Activated CD8-positive, alpha-beta memory T cell treated with anti-CD3 and anti-CD28 coated beads for 4 hours (primary cell): ENCODE measurements at places on chromosomes 2 and 18.

GRCh38 chr2:69692424-69692823, 48.9 kb upstream of the AAK1 start:
- no peak for DNase-seq

- no peak for DNase-seq
These were observed 178.1 kb downstream of the RAB3GAP1 start for GRCh38 chr2:135230150-135230549.

GRCh38 chr2:98175811-98176210, 88.8 kb downstream of the VWA3B start:
- DNase-seq: no peak

DNA sequence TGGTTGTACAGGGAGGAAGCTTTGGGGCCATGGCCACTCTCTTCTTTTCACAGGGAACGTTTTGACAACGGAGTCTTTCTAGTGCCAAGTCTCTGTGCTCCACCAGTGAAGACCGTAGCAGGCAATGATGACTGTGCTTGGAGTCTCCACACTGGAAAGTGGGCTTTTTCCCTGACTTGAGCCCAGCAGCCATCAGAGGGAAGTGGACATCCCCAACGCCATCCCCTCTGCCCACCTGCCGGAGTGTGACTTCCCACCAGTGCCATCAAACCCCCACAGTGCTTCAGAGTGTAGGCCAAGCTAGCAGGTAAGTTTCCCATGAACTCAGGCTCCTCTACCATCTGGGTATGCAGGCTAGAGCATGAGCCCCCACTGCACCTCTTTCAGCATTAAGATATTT, 78.7 kb downstream of the APOB start:
- DNase-seq: no peak

GRCh38 chr2:86292571-86293515, 44.6 kb downstream of the REEP1 start:
- DNase-seq: no peak

DNA sequence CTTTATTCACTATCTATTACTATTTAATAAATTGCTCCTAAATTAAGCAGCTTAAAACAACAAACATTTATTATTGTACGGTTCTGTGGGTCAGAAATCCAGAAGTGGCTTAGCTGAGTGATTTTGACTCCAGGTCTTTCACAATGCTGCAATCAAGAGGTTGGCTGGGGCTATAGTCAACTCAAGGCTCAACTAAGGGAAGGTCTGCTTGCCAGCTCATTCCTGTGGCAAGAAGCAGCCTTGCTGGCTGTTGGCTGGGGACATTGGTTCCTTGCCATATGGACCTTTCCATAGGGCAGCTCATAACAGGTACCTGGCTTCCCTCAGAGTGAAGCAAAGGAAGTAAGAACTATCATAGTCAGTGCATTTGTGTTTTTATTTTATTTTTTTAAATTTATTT, 5.0 kb upstream of the MRPL19 start:
- DNase-seq: no peak

DNA sequence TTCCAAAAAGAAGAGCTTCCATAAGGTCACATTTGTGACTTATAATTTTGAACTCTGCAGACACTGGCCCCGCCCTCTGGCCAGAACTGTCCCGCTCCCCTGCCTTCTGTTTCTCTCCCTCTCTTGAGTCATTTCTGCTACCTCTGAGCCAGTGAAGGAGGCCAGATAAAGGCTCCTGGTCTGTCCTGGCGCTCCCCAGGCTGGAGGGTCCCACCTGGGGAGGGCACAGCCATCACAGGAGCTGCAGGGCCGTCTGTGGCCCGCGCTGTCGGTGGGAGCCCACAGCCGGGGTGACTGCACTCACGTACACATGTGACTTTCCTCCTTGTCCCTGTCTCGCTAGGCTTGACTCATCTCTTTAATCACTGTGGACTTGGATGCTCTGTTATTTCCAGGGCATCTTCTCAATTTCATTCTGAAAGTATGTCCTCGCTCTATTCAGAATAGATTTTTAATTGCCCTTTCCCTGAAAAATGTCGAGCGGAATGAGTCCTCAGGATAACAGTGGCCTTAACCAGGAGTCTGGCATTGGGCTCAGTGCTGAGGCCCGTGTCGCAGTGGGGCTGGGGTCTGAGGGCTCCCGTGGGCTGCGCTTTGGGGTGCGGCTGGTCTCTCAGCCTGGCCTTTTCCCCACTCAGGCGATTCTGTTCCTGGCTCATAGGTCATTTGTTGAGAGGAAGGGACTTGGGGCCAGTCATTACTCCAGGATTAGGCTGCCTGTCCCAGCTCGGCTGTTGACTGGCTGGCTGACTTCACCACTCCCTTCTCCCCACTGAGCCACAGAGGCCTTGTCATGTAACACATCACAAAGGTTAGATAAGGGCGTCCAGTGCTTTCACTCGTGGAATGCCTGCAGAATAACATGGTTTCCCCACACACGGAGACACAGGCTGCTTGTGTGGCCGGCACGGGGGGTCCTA, 34.5 kb downstream of the KLHL29 start:
- no peak for DNase-seq

DNA sequence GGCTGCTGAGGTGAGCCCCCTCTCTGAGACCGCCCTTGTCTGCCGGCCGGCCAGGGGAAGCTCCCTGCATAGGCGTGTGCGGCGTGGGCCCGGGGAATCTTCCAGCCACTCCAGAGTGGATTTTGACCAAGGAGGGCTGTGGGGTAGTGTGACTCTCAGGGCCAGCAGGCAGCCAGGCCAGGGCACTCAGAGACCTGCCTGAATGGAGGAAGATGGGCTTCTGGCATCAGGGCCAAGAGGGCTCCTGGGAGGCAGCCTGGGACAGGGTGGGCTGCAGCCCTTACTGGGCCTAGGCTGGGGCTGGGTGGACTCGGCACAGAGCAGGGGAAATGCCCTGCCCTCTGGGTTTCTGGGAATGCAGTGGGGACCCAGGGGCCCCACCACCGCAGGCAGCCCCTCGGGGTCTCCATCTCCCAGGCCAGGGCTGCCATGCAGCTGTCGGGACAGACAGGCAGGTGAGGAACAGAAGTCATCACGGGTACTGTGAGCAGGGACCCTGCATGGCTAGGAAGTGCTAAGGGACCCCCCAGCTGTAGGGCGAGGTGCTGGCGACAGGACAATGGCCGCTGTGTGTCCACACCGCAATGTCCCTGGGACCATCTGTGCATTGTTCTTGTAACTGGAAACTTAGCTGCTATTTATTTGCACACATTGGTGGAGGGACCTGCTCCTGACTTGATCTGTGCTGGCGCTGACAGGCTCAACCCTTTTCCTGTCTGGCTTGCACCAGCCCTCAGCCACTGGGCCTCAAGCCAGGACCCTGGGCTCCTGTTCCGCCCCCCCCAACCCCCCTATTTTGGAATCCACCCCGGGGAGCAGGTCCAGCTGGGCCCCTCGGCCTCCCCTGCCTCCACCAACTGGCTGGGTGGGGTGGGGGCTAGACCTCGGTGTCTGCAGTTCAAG, 4.1 kb downstream of the PDCD1 start:
- DNase-seq: no peak

GRCh38 chr2:171057575-171057974, 103.1 kb downstream of the TLK1 start:
- DNase-seq: no peak

DNA sequence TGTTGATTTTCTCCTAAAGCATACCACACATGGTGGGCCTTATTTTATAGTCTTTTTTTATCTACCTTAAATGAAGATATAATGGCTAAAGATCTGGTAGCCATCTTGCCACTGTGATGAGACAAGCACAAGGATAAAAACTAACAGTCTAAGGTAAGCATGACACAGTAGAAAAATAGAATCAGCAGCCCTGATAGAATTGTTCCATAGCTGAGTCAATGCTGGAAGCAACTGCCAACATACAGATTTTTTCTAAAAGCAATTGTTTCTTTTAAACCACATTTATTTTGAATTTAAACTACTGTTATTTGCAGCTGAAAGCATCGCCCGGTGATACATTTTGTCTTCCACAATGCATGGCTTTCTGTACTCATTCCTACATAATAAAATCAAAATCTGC, 1091.5 kb upstream of the CHAC2 start:
- no peak for DNase-seq

DNA sequence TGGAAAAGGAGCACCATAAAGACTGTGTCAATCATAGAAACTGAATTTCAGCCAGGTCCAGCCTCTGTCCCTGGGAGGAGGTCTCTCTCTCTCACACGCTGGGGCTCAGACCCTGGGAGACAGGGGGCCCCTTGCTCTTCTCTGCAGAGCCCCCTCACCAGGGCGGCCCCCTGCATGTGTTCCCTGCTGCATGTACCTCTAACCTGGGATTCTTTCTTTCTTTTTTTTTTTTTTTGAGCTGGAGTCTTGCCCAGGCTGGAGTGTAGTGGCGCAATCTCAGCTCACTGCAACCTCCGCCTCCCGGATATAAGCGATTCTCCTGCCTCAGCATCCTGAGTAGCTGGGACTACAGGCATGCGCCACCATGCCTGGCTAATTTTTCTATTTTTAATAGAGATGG, 46.5 kb downstream of the TPO start:
- no peak for DNase-seq

DNA sequence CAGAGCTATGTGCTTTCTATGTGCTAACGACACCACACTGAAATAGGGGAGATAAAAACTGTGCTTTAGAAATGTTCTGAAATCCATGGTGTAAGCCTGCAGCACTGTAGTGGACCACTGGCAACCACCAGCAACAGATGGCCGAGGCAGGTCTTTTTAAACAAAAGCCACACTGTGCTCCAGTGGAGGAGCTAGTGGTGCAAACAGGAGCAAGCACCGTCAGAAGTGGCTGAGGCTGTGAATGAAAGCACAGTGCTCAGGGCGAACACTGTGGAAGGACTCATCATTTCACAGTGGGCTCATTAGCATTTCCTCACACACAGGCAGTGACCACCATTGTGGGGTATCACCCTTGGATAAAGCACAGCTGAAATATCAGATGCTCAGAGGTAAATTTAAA, 22.9 kb upstream of the MTX2 start:
- DNase-seq: no peak

- no peak for DNase-seq
These were observed 2.6 kb upstream of the FAM136A start for GRCh38 chr2:70304498-70304897.

GRCh38 chr2:54499661-54500060, 43.5 kb downstream of the SPTBN1 start:
- DNase-seq: no peak

DNA sequence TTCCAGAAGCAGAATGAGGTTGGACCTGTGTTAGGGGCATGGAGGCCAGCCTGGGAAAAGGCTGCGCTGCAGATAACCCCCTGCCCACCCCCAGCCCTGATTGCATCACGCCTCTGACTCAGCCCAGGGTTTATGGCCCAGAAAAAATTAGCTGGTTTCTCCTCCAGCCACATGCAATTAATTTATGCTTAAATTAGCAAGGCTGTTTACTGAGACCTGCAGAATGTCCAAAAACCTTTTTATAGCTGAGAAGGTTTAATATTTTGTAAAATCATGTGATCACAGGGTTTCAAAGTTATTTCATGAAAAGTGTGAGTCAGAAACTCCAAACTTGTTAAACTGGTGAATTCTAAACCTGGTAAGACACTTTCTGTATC, 123.1 kb upstream of the HDAC4 start:
- DNase-seq: no peak

GRCh38 chr2:31694444-31694843, 113.7 kb upstream of the SRD5A2 start:
- DNase-seq: no peak

DNA sequence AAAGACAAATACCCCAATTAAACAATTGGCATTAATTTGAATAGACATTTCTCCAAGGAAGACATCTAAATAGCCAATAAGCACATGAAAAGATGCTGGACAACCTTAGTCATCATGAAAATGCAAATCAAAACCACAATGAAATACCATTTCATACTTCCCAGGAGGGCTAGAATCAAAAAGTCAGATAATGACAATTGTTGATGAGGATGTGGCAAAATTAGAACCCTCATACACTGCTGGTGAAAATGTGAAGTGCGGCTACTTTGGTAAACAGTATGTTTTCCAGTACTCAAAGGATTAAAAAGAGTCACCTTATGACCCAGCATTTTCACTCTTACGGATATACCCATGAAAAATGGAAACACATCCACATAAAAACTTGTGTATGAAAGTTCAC, 91.6 kb downstream of the FIGN start:
- DNase-seq: no peak

GRCh38 chr2:202754936-202755335, 116.6 kb downstream of the ICA1L start:
- DNase-seq: no peak

DNA sequence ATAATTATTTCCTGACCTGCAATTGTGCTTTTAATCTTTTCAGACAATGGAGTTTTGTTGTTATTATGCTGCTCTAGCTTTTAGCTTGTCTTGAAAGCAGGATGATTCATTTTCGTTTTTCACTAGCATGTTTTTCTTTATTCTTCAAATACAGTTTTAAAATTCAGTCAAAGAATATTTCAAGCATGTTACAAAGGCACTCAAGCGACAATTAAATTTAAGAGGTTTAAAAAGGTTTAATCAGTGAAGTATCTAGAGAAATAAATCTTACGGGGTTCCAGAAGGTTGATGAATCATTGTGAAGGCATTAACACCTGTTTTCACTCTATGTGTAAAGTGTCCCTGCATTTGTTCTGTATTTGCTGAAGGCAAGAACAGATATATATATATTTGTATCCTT, 390.7 kb upstream of the TMEFF2 start:
- DNase-seq: no peak

DNA sequence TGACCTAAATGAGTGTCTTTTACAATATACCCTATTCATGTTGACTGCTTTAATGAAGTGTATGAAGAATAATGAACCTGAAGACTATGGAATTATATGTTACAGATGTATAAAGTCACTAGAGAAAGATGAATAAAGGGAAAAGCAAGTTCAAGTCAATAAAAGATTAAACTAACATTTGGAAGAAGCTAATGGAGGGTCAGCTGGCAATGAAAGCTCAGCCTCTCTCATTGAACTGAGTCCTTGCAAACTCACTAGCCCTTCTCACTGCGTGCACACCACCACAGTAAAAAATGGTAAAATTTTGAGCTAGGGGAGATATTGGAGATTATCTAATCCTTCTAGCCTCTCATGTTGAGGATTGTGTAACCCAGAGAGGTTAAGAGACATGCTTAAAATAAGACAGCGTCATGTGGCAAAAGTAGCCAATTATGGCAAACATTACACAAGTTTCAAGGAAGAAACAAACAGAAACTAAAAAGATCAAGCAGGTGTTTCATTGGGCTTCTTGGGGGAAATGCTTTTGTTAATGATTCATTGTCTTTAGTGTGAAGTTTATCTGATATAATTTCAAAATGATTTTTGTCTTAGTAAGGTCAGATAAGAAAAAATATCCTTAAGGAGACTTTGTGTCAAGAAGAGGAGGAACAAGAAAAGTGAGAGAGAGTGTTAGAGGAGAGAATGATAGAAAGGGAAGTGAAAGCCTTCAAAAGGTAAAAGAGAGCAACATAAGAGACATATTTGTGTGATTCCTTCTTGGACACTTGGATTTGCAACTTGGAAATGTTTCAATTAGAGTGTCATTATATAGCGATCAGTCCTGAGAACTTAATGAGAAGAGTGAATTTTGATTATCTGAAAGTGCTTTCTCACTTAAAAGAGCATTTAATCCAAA, 893.7 kb upstream of the FAM98A start:
- no peak for DNase-seq

- no peak for DNase-seq
These were observed 3.2 kb upstream of the PDK1 start for GRCh38 chr2:172552547-172553291.
